ENCODE measurements at places on chromosomes 6 and 20.
A peak's percentile ranks its signal among the peaks of the same experiment; 100 is the strongest.

- DNase-seq = no peak
These were observed 17.1 kb downstream of the ZHX3 start for GRCh38 chr20:41300383-41300782.

DNA sequence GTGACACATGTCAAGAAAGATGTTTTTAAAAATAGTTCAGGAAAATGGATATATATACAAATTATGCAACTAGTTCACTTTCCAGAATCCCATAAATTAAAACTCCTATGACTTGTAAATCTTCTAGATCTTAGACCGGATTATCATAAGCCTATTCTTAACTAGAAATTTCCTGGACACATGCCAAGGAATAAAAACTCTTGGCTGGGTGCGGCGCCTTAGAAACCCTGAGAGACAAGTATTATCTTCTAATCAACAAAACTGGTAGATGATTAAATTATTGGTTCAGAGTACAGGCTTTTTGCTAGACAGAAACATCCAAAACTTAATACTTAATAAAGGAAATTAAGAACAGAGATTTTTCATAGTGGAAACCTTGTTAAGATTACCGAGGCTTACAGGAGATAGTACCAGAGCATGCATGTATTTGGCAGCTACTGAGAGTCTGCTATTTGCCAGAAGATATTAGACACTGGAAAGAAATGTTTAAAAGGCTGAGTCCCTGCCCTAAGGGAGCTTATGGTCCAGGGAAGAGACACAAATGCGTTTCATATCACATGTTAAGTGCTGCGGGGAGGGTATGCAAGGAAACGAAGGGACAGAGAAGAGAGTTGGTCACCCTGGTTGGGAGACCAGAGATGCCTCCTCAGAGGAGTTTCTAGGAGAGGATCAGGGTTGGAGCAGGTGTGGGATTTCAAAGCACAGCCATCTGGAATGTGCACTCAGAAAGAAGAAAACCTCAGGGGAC, 46.5 kb upstream of the IFNGR1 start:
- no peak for DNase-seq

- no peak for DNase-seq
These were observed 669.5 kb upstream of the MARCKS start for GRCh38 chr6:113187661-113188060.

DNA sequence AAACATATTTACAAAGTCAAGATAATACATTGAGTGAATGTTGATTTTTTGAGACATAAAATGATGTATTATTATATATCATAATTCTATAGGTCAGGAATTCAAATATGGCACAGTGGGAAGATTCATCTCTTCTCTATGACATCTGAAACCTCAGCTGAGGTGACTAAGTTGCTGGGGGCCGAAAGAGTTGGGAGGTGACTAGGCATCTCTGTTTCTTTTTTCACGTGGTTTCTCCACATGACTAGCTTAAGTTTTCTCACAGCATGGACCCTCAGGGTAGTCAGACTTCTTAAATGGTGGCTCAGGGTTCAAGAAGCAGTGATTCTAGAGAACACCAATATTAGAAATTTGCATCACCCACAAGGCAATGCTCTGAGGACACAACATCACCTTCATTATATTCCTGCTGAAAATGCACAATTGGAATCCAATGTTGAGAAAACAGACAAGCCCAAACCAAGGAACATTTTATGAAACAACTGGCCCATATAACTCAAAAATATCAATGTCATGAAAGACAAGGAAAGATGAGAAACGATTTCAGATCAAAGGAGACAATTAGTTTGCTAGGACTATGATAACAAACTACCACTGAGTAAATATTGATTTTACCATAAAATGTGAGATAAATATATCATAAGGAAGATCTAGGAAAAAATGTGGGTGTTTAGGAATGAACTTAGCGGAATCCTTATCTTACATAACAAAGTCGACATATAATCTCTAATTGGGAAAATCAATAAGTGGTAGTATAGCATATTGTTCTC, 273.3 kb upstream of the IRAK1BP1 start:
- no peak for DNase-seq

DNA sequence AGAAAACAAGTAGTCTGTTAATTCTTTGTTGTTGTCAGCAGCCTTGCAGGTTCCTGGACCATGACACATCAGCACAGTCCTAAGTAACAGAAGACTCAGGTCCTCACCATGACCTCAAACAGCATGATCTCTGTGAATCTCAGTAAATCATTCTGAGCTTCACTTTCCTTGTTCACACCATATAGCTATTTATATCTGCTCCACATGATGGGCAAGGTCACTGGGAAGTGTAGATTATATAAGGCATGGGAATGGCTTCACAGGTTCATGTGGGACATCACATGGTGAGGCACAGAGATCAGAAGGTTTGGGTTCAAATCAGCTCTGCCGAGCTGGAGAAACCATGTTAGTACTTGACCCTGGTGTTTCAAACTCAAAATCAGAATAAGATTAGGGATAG, 245.4 kb upstream of the SPTLC3 start:
- DNase-seq = no peak

DNA sequence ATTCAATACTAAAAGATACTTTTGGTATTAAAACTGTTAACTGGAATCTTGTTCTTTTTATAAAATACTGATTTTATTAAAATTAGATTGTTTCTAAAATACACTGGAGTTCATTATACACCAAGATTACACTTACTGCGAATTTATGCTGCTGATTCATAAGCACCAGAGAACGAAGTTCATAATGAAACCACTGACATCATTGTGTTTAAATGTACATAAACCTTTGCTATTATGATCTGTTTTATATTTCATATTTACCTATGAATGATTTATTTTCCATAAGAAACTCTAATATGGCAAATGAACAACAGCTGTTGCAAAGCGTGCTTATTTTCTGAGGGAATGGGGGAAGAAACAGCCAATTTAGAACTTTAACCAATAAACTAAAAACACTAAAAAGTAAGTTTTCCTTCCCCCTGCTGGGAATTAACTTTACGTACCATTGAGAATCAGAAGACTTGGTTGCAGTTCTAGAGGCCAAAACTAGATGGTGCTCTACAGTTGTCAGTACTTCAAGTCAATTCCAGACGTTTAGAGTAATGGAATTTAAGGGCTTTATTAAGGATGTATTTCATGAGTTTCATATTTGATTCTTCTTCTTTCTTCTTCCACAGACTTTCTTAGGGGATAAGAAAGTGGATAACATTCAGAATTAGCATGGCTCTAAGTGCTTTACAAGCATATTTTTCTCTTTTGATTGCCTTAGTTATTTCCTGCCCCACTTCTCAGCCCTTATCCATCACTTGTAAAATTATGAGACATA, 30.8 kb upstream of the COL19A1 start:
- no peak for DNase-seq

DNA sequence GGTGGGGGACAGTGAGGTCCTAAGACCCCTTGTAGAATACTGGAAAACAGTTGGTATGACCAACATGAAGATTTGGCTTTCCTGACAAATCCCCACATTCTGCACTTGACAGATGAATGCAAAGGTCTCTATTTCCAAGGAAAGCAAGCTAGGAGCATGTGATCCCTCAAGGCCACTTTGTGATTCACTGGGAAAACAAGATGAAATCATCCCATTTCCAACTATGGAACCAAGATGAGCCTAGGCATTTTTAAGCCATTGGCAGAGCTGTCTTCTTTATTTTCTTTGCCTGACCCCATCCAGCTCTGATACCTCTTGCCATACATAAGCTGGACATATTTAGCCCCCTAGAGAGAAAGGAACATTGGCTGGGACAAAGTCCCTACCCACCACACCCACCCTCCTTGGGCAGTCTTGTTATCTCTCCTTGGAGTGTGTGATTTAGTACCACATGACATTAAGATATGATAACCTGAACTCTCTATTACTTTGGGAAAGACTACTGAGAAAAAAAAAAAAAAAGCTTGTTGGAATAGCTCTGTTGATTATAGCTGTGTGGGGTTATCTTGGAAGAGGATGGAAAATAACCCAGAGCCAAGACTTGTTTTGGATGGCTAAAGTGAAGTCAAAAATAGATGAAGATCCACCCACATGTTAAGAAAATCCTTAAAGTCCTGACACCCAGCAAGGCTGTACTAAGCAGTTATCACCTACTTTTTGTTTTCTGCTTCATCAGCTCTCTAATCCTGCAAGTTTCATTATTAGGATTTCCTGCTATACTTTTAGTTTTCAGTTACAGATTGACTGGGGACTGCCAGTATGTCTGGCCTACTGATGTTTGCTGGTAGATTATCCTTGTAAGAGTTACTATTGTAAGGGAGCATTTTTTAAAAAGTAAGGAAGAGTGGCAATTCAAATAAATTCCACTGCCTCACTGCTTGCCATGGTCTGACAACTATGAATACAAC, 90.1 kb upstream of the PREP start:
- DNase-seq = no peak

DNA sequence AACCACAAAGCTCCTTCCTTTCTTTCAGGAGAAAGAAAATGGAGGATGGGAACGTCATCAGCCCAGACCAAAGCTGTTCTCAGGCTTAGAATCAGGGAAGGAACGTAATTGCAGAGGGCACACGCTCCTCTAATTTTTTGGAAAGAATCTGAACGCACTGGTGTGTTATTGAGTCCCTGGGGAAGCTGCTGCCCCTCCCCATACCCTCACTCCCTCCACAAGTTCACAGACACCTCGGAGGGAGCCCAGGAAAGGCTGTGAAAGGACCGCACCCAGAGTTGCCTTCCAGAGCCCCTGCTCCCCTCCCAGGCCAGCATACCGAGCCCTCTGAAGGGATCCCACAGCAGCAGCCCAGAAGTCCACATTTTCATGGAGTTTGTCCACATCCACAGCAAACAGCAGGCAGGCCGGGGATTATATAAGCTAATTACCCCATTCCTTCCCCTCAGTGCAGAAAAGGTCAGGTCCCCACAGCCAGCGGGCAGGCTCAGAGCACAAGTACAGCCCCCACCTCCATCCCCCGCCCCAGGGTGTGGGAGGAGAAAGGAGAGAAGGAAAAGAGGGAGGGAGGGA, 53.7 kb downstream of the ANKRD60 start:
- peak; percentile 50 for DNase-seq

- DNase-seq = no peak
These were observed 27.3 kb downstream of the BACH2 start for GRCh38 chr6:90269334-90269733.

DNA sequence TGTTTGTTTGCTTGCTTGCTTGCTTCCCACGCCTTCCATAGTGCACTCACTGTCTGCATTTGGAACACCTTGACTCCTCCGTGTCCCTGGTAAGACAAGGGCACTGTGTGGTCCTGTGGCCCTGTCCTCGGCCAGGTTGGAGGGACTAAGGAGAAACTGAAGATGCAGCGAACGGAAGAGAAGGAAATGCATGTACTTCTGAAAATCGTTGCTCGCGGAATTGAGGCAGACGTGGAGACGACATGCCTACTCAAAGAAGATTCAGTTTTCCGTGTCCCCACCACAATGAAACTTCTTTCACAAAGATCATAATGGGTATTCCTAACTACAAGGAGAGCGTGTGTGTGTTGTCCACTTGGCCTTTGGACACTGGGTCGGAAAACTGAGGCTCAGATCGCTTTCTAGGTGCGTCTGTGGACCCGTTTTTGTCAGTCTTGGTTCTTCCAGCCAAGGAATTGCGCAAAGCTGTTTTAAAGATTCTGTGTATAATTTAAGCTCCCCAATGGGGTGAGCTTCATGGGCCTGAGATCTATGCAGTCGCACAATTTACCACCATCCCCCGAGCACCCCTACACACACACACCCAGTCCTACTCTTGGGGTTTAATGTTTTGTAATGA, 120.4 kb upstream of the ZNF184 start:
- no peak for DNase-seq

GRCh38 chr20:25042531-25043498, 15.1 kb downstream of the ACSS1 start:
- DNase-seq = peak; percentile 78

DNA sequence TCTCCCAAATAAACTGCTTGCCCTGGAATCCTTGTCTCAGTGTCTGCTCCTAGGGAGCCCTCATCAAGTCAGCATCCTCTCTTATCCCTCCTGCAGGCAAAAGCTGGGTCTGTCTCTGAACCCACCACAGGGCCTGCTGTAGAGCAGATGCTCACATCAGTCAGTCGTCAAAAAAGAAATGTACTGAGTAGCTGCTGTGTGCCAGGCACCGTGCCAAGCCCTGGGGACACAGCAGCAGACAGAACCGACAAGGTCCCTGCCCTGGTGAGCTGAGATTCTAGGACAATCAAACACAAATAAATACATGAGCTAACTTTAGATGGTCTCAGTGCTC, 68.5 kb downstream of the EYA2 start:
- no peak for DNase-seq

- no peak for DNase-seq
These were observed 189.2 kb downstream of the ASCC3 start for GRCh38 chr6:100691972-100692371.

- DNase-seq = no peak
These were observed 19.8 kb downstream of the GMPR start for GRCh38 chr6:16257999-16258708.

Data from Peyer's patch (tissue), 4 donors.